ENCODE measurements at places on chromosomes 6 and 20.

DNA sequence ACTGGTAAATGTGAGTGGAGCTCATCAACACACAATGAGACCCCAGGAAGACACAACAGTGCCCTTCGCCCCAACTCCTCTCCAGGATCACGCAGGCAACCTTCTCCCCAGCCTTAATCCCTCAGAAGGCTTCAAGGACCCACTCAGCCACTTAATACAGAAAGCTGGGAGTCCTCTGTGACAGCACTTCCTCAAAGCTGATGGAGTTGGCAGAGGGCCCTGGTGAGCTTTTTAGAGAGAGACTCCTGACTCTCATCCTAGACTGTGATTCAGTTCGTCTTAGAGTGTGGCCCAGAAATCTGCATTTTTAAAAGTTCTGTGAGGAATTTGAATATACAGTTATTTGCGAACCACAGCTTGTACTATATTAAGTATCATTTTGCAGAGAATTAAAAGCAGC, 187.7 kb downstream of the UST start:
- peak; percentile 22 for DNase-seq

GRCh38 chr6:75409928-75410327, 83.7 kb downstream of the FILIP1 start:
- DNase-seq, result peak; percentile 21

DNA sequence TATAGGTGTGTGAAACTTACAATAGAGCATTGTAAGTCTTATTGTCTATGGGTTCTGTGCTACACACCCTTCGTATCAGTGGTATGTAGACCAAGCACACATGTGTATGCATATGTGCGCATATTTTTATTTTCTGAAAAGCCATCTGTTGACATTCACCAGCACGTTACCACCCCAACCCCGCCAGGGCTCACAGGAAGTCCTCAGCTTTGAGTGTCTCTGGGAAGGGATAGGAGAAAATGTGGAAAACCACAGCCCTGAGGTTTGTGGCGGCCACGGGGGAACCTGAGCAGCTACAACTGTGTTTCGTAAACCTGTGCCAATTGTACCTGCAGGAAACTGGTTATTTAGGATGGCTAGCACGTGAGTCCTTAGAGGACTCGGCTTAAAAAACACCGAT, 123.3 kb upstream of the PHACTR3 start:
- DNase-seq, result no peak

DNA sequence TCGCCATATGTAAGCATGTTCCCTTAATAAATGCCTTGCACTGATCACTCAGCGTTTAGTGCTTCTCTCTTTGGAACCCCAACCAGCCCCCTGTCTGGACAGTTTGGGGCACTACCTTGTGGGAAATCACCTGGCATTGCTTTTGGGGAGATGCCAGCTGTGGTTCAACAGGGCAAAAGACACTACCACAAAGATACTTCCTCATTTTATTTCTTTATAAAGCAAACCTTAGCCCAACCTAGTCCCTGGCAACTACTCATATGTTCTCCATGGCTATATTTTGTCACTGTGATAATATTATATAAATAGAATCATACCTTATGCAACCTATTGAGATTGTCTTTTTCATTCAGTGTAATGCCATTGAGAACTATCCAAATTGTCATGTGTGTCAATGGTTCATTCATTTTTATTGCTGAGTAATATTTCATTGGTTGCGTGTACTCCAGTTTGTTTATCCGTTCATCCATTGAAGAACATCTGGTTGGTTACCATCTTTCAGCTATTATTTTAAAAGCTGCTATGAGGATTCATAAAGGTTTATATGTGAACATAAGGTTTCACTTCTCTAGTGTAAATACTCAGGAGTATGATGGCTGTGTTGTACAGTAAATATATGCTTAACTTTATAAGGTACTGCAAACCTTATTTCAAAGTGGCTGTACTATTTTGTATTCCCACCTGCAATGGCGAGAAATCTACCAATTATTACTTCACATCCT, 114.8 kb downstream of the MOXD1 start:
- DNase-seq, result no peak

GRCh38 chr6:159349915-159350314, 180.7 kb downstream of the FNDC1 start:
- DNase-seq, result no peak

Data from OCI-M1 (cell line).